Mesothelial cell of epicardium (in vitro differentiated cells): ENCODE measurements at places on chromosomes 5 and 9. TPM values are rescaled to one million over a fixed set of nuclear protein-coding genes. Genes with fewer than 3 reads are reported as not detected.

DNA sequence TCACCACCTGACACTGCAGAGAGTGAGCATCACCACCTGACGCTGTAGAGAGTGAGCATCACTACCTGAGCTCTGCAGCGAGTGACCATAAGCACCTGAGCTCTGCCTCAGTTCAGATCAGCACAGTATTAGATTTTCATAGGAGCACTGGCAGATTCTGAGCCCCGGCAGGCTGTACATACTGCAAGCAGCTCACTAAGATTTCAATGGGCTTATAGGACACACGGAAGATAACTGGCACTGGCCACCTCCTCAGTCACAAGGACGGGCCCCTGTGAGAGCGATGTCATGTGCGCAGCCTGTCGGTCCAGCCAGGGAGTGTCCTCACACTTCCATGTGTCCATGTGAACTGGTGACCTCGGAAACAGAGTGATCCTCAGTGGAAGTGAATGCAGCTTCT, 153.5 kb upstream of the IRX2 start:
- DNase-seq = peak; percentile 14

Gene TIMD4
- total RNA-seq = not detected in 3 replicates

Gene PCDH12
- 0.07 to 0.29 TPM (median 0.18 TPM) in 3 replicates for total RNA-seq

DNA sequence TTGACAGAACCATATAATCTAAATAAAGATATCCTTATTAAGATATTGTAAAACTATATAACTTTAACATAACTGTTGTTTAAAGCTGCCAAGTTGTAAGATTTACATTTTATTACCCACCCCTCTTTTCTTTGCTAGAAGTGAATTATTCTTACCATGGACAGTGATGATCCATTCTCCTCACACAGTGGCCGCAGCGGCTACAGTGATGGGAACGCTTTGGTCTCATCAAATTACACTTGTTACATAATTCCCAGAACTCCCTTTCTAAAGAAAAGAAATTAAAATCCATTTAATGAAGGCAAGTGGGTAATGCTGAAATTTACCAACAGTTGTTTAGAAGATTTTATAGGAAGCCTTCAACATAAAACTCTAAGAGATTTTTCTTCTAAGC, 31.2 kb downstream of the ZDHHC21 start:
- DNase-seq = no peak

- no peak for DNase-seq
Observed at GRCh38 chr5:12354686-12355085, 450.4 kb upstream of the CTNND2 start.

DNA sequence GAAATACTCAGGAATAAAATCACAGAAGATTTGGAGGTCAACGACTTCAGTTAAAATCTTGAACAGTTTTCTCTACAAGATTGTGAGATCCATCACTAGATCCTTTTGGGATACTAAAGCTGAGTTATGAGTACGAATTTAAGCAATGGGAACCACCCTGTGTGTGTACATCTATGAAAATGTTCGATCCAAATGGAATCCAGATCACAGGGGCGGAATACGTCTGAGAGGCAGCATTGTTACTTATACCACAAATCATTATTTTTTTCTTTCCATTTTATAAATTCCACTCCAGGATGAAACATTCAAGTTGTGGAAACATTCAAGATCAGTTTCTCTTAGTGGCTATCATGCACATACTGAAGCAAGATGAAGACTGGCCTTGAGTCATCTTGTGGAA, 239.3 kb upstream of the PAPPA start:
- no peak for DNase-seq

GRCh38 chr9:120377268-120378159, 202.5 kb downstream of the CDK5RAP2 start:
- no peak for DNase-seq

Gene CSF1R
- 0.07 to 0.27 TPM (median 0.18 TPM) in 3 replicates for total RNA-seq

GRCh38 chr5:101244621-101245020, 341.5 kb upstream of the ST8SIA4 start:
- DNase-seq = no peak

Gene PLEKHG4B
- total RNA-seq = 65.6 to 71.2 TPM (median 70.0 TPM) in 3 replicates

Gene IFNA13
- 0.60 to 1.0 TPM (median 0.66 TPM) in 3 replicates for total RNA-seq

DNA sequence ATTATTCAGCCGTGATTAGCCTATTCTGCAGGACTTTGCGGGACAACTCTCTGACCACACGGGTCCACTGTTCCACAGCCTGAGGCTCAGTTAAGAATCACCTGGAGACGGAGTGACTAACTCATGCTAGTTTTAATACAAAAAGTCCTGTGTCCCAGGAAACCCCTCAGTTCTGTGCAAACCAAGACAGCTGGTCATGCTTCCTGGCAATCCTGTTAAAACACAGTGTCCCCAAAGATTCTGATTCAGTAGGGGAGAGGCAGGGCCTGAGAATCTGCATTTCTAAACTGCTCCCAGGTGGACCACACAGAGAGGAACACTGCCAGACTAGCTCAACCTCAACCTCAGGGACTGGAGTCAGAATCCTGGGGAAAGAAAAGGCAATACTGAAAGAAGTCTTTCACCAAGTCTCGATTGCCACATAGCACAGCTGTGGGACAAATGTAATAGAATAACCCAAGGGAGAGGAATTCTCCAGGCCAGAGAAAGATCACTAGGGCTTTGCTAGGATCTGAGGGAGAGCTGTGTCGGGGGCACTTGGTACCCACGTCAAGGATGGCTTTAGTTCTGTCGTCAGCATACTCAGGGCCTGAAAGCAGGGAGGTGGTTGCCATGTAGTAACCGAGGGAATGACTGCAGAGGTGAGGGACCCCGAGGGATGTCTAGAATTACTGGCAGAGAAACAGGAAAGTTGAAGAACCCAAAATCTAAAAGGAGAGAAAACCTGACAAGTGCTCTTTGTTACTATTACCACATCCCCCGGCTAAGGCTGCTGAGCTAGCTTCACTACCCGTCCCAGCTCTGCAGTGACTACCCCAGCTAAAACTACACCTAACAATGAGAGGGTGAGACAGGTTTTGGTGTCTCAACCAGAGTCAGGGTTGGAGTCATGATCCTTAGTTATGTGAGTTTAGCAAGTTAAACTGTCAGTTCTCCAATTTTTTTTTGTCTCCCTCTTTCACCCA, 8.6 kb downstream of the SUSD1 start:
- no peak for DNase-seq
